ENCODE measurements at places on chromosomes 1 and 21. TPM values are rescaled to one million over a fixed set of nuclear protein-coding genes. Genes with fewer than 3 reads are reported as not detected.

APP gene
- 376 TPM for total RNA-seq

FAM72B gene
- total RNA-seq = 5.2 TPM

KIF21B gene
- total RNA-seq = 0.32 TPM

GBP6 gene
- total RNA-seq = not detected

RNU1-1 gene
- total RNA-seq = under 0.01 TPM

DNA sequence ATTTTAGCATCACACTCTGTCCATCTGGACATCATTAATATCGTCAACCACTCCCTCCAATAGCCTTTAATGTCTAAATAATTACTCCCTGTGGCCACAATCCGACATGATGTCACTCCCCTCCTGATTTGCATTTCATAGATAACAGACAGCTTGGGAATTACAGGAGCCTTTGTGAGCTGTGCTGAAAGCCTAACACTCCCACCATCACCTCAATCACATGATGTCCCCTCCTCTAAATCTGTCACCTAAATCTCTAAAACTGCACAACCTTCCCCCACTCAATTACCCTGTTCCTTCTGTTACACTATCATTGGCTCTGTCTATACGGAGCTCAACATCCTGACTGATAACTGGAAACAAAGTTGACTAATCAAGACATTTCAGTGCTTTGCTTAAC is 14.3 kb downstream of the NHLH2 start:
- no peak for DNase-seq

DNA sequence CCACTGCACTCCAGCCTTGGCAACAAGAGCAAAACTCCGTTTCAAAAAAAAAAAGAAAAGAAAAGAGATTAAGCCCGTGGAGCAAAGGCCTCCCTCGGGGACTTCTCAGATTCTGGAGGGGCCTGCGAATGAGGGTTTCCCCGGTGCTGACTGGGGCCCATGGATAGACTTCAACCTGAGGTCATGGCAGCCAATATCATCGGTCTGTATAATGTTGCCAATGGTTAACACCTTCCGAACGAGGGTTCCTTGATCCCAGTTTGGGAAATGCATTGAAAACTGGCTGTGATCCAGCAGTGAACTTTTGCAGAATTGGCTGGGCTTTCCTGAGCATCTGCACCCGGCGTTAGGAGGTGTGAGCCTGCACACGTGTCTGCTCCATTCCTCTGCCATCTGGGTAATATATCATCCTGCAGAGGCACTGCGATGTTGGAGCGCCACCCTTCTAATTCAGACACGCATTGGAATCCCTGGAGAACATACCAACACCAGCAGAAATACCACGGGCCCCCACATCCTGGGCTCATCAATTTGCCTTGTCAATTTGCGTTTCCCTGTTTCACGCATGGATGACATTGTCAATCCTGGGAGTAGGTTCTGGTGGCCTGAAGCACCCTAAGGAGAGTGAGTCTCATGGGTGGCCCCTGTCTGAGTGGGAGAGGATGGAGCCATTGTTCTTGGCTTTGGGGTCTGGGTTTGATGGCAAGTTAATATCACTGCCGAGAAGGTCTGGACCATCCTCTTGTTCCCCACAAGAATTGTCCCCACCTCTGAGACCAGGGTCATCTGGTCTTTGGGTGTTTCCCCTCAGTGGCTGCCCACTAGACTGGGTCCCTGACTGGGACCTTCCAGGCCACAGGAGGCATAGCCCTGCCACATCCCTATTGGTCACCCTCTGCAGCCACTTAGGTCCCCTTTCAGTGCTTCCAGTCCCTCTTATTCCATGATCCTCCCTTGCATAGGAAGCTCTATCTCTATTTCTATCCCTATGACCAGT is 441.0 kb downstream of the PTPRU start:
- no peak for DNase-seq

- no peak for DNase-seq
Observed at GRCh38 chr1:244841273-244841927, 5.9 kb downstream of the COX20 start.

DNA sequence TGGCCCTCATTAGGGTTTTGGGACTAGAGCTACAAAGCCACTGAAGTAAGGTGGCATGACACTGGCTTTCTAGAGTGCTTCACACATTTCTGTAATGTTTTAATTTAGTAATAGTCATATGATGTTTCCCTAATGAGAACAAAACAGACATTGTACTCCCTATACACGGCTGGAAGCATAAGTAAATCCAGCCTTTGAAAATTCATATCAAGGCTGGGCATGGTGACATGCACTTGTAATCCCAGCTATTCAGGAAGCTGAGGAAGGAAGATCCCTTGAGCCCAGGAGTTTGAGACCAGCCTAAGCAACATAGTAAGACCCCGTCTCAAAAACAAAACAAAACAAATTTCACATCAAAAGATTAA is 7.4 kb downstream of the USP48 start:
- DNase-seq = no peak

DNA sequence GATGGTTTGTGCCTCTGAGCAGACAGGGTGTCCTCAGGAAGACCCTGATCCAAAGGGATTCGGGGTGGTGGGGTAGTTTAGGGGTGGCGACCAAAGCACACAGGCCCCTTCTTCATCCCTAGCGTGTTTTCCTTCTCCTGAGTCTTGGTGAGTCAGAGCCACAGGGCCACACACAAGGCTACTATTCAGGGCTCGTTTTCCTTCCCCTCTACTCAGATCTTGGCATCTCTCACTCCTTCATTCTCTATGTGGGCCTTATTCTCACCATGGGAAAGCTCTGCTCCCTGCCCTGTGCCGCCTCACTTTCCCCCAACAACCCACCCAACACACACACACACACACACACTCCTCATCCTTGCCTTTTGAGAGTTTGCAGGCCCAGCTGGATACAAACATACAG is 43.6 kb upstream of the WNT2B start:
- DNase-seq = no peak

- peak; percentile 53 for DNase-seq
Observed at GRCh38 chr1:54996359-54996868, 2.3 kb upstream of the BSND start.

All from fibroblast of villous mesenchyme (primary cell).